ENCODE measurements at places on chromosomes 11 and 22. TPM values are rescaled to one million over a fixed set of nuclear protein-coding genes. Genes with fewer than 3 reads are reported as not detected.

BLID gene
- 1.2 TPM for total RNA-seq

DNA sequence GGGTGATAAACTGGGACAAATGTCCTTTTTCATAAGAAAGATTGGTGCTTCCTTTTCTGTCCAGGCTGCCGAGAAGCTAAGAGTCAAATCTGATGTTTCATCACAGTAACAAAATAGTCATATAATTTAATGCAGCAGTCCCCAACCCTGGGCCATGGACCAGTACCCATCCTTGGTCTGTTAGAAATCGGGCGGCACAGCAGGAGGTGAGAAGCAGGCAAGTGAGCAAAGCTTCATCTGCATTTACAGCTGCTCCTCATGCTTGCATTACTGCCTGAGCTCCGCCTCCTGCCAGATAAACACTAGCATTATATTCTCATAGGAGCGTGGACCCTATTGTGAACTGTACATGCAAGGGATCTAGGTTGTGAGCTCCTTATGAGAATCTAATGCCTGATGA lies 26.2 kb downstream of the PRR14L start:
- no peaks in the 10 kb centered on the region for H3K27me3 ChIP-seq
- DNase-seq, result no peak
- peaks cover 33% of the 10 kb centered on the region for H3K36me3 ChIP-seq
- no peaks in the 10 kb centered on the region for H3K4me1 ChIP-seq

GRCh38 chr11:92845805-92846204 lies 123.6 kb upstream of the MTNR1B start:
- H3K27ac ChIP-seq, result no peak overlapping the region
- no peak for DNase-seq
- H3K4me3 ChIP-seq, result no peak overlapping the region
- H3K27me3 ChIP-seq, result no peaks in the 10 kb centered on the region
- H3K36me3 ChIP-seq, result no peaks in the 10 kb centered on the region

DNA sequence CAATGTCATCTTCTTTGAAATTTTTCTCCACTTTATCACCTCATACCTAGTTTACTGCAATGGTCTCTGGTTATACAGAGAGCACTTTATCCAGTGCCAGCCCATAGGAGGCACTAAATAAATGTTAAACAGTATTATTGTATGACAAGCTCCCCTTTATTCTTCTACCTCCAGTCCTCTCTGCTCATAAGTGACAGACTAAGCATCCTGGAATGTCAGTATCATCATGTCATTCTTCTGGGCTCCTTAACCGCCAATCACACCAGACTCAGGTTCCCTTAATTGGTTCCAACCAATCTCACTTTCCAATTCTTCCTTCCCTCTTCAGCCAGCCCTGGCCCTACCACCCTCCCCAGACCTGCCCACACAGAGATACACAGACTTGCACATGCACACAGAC lies 93.1 kb downstream of the RPL27A start:
- no peaks in the 10 kb centered on the region for H3K27me3 ChIP-seq
- H3K27ac ChIP-seq, result no peak overlapping the region
- H3K36me3 ChIP-seq, result peaks cover 10% of the 10 kb centered on the region
- DNase-seq, result no peak
- peaks cover 7% of the 10 kb centered on the region for H3K4me1 ChIP-seq

GRCh38 chr22:22578702-22579424 lies 19.8 kb upstream of the PRAME start:
- H3K27ac ChIP-seq, result no peak overlapping the region
- DNase-seq, result no peak
- H3K36me3 ChIP-seq, result no peaks in the 10 kb centered on the region
- peaks cover 76% of the 10 kb centered on the region for H3K27me3 ChIP-seq
- H3K4me1 ChIP-seq, result no peaks in the 10 kb centered on the region
- no peak overlapping the region for H3K4me3 ChIP-seq

FIBIN gene
- 7.0 TPM for total RNA-seq

DNA sequence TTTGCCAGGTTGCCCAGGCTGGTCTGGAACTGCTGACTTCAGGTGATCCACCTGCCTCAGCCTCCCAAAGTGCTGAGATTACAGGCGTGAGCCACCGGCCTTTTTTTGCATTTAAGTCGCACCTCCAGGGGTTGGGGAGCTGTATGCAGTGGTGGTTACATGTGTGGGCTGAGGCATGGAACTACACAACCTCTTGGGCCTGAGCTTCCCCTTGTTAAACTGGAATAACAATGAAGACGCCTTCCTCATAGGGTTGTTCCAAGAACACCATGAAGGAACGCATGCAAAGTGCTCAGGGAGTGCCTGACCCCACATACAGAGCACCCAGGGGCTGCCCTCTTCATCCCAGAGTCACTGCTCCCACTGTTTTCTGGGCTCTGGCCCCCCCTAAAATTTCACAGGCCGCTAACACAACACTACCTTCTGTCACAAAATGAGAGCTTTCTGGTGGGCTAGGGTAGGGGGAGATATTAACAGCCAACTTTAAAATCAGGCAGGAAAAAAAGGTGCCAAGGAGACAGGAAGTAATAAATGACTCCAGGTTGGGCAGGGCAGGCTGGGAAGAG lies 1.3 kb upstream of the FAM118A start:
- H3K4me3 ChIP-seq, result peak overlapping the region; percentile 74
- peaks cover 24% of the 10 kb centered on the region for H3K4me1 ChIP-seq
- no peak for DNase-seq
- peak overlapping the region; percentile 95 for H3K27ac ChIP-seq
- H3K36me3 ChIP-seq, result no peaks in the 10 kb centered on the region
- no peaks in the 10 kb centered on the region for H3K27me3 ChIP-seq

GRCh38 chr11:60948250-60948649 lies 3.7 kb downstream of the SLC15A3 start:
- no peak overlapping the region for H3K4me3 ChIP-seq
- H3K4me1 ChIP-seq, result peaks cover 36% of the 10 kb centered on the region
- H3K36me3 ChIP-seq, result no peaks in the 10 kb centered on the region
- peaks cover 44% of the 10 kb centered on the region for H3K27me3 ChIP-seq
- no peak overlapping the region for H3K27ac ChIP-seq

GRCh38 chr11:88348870-88349269 lies 11.3 kb upstream of the CTSC start:
- H3K4me3 ChIP-seq, result no peak overlapping the region
- peaks cover 1% of the 10 kb centered on the region for H3K36me3 ChIP-seq

- no peaks in the 10 kb centered on the region for H3K36me3 ChIP-seq
- H3K4me3 ChIP-seq, result peak within 1 kb of the TSS; percentile 85
- H3K27ac ChIP-seq, result peak within 1 kb of the TSS; percentile 60
- no peaks in the 10 kb centered on the region for H3K27me3 ChIP-seq
Measured at GRCh38 chr22:32801537-32802236, at the start of gene TIMP3. TIMP3 (plus strand) TSS chr22:32801705; CDS start chr22:32802002, 297 bp downstream.

DNA sequence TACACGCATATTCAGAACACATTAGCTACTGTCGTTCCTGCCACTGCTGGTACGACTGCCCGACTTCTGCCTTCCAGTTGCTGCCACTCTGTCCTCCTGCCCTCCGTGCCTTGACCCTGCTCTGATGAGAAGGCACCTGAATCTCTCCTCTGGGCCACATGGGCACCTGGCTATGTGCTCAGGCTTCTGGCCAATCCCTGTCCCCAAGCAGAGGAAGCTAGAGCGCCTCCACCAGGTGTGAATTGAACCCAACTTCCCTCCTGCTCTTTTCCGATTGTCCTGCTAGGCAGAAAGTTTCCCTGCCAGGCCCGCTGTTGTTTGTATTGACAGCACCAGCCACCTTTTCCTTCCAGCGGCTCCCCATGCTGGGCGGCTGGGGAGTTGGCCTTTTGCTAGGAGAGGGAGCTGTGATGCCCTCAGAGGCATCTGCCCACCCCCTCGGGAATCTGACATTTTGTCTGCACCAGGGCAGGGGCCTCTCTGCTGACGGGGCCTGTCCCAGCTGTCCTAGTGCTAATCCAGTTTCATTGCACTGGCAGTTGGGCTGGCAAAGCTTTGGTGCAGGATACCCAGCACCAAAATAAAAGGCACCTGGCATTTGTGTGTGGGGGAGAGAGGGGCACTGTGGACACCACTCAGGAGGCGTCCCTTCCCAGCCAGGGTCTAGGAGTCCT lies 118.0 kb downstream of the GRIK4 start:
- DNase-seq, result no peak
- H3K27me3 ChIP-seq, result peaks cover 37% of the 10 kb centered on the region
- H3K4me3 ChIP-seq, result no peak overlapping the region
- no peaks in the 10 kb centered on the region for H3K4me1 ChIP-seq
- H3K27ac ChIP-seq, result no peak overlapping the region
- no peaks in the 10 kb centered on the region for H3K36me3 ChIP-seq

MMP10 gene
- not detected for total RNA-seq

DNA sequence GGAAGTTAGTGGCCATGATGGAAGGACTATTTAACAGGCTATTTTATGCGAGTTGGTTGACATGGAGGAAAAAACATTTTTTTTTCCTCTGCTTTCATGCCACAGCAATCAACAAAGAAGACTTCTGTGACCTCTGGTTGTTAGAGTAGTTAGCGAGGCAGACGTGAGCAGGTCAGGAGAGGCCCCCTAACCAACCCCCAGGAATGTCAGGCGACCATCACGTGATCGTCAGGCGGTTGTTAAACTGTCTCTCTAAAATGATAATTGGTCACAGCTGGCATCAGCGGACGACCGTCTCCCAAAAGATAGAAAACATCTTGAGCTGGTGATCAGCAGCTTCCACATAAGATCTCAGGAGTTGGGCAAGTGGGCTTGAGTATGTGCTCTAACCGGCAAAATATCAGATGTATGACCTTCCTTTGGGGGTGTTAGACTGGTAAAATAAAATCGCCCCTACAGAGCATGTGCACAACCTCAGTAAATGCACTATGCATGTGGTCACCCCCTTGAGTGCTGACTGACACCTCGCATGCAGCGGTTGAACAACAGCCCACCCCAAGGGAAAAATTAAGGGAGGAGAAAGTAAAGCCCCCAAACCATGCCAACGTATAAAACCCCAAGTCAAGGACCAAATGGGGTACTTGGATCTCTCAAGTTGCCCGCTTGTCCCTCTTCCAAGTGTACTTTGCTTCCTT lies 20.9 kb upstream of the NARS2 start:
- H3K27ac ChIP-seq, result peak overlapping the region; percentile 33
- peaks cover 6% of the 10 kb centered on the region for H3K27me3 ChIP-seq
- no peaks in the 10 kb centered on the region for H3K36me3 ChIP-seq
- no peak overlapping the region for H3K4me3 ChIP-seq
- no peak for DNase-seq

HPX gene
- 5.2 TPM for total RNA-seq

TYMP gene
- total RNA-seq, result 10.3 TPM

KRTAP5-8 gene
- total RNA-seq, result 0.73 TPM

DNA sequence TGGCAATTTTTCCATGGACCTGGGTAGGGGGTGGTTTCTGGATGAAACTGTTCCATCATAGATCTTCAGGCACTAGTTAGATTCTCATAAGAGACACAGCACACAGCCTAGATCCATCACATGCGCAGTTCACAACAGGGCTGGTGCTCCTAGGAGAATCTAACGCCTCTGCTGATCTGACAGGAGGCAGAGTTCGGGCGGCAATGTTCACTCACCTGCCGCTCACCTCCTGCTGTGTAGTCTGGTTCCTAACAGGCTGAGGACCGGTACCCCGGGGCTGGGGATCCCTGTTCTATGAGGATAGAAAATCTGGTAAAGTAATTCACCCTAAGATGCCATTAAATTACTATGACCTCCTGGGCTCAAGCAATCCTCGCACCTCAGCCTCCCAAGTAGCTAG lies 318.0 kb downstream of the KIRREL3 start:
- no peak for DNase-seq
- H3K4me1 ChIP-seq, result no peaks in the 10 kb centered on the region
- H3K36me3 ChIP-seq, result no peaks in the 10 kb centered on the region
- H3K27me3 ChIP-seq, result peaks cover 68% of the 10 kb centered on the region
- no peak overlapping the region for H3K4me3 ChIP-seq

SPI1 gene
- total RNA-seq, result not detected

GRCh38 chr11:132499661-132500060 lies 1032.6 kb downstream of the OPCML start:
- peaks cover 9% of the 10 kb centered on the region for H3K27me3 ChIP-seq
- DNase-seq, result no peak
- no peak overlapping the region for H3K27ac ChIP-seq
- no peaks in the 10 kb centered on the region for H3K4me1 ChIP-seq
- no peaks in the 10 kb centered on the region for H3K36me3 ChIP-seq
- no peak overlapping the region for H3K4me3 ChIP-seq

DNA sequence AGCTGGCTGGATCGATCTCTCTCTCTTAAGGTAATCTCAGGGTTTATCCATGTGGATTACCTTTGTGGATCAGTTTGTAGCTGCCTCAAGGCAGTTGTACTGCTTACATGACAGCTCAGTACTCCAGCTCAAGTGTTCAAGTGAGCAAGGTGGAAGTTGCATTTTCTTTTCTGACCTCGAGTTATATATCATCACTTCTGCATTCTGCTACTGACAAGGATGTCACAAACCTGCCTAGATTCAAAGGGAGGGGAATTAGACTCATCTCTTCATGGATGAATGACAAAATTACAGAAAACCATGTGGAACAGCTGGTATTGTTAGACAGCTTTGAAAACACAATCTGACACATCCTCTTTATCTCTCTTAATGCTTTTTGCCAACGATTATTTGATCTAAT lies 6.1 kb upstream of the TCN2 start:
- H3K4me1 ChIP-seq, result peaks cover 5% of the 10 kb centered on the region
- H3K27ac ChIP-seq, result no peak overlapping the region
- peaks cover 2% of the 10 kb centered on the region for H3K27me3 ChIP-seq
- DNase-seq, result no peak
- H3K36me3 ChIP-seq, result no peaks in the 10 kb centered on the region

- peaks cover 7% of the 10 kb centered on the region for H3K4me1 ChIP-seq
- no peaks in the 10 kb centered on the region for H3K27me3 ChIP-seq
- DNase-seq, result no peak
- no peak overlapping the region for H3K4me3 ChIP-seq
- no peak overlapping the region for H3K27ac ChIP-seq
Measured at GRCh38 chr11:124978316-124978715, 24.3 kb downstream of the CCDC15 start.

FXYD6 gene
- 114 TPM for total RNA-seq

C11orf21 gene
- total RNA-seq, result 0.25 TPM

RIMBP3B gene
- 0.36 TPM for total RNA-seq

GRCh38 chr11:1129611-1130160 lies 28.1 kb upstream of the MUC5AC start:
- DNase-seq, result no peak
- H3K4me3 ChIP-seq, result no peak overlapping the region
- H3K27me3 ChIP-seq, result peaks cover 3% of the 10 kb centered on the region

GRCh38 chr11:1832211-1832919 lies 2.4 kb upstream of the SYT8 start:
- H3K4me3 ChIP-seq, result peak overlapping the region; percentile 43
- H3K27me3 ChIP-seq, result no peaks in the 10 kb centered on the region
- peaks cover 52% of the 10 kb centered on the region for H3K4me1 ChIP-seq
- DNase-seq, result peak; percentile 86
- H3K36me3 ChIP-seq, result no peaks in the 10 kb centered on the region

- H3K4me3 ChIP-seq, result peak within 1 kb of the TSS; percentile 78
- peaks cover 27% of the 10 kb centered on the region for H3K4me1 ChIP-seq
- H3K27me3 ChIP-seq, result peaks cover 47% of the 10 kb centered on the region
- H3K36me3 ChIP-seq, result no peaks in the 10 kb centered on the region
- H3K27ac ChIP-seq, result peak within 1 kb of the TSS; percentile 47
Measured at GRCh38 chr11:130448416-130449309, at the start of gene ADAMTS15. ADAMTS15 (plus strand) TSS chr11:130448645; CDS start chr11:130448974, 329 bp downstream.

GRCh38 chr11:65431451-65432099 lies 9.0 kb downstream of the NEAT1 start:
- no peak for DNase-seq
- no peak overlapping the region for H3K4me3 ChIP-seq
- peaks cover 30% of the 10 kb centered on the region for H3K36me3 ChIP-seq
- H3K4me1 ChIP-seq, result peaks cover 44% of the 10 kb centered on the region
- peak overlapping the region; percentile 36 for H3K27ac ChIP-seq

OR8A1 gene
- total RNA-seq, result not detected

TENM4 gene
- total RNA-seq, result 177 TPM
